CD4-positive, alpha-beta T cell treated with Interleukin-12 subunit alpha and Interleukin-12 subunit beta, for 1 hour (primary cell): ENCODE measurements at places on chromosomes 11 and 22.

GRCh38 chr11:34978236-34979191, 62.1 kb downstream of the PDHX start:
- DNase-seq: no peak

GRCh38 chr11:118132385-118133151, 20.1 kb downstream of the SCN4B start:
- no peak for DNase-seq

- DNase-seq: no peak
Observed at GRCh38 chr11:69921128-69922014, 102.2 kb upstream of the FGF3 start.

- DNase-seq: no peak
Observed at GRCh38 chr11:104051778-104052177, 15.3 kb downstream of the DDI1 start.

GRCh38 chr11:72721689-72722049, 30.5 kb downstream of the ARAP1 start:
- peak; percentile 55 for DNase-seq

GRCh38 chr11:36162883-36163434, 126.3 kb downstream of the COMMD9 start:
- DNase-seq: no peak

DNA sequence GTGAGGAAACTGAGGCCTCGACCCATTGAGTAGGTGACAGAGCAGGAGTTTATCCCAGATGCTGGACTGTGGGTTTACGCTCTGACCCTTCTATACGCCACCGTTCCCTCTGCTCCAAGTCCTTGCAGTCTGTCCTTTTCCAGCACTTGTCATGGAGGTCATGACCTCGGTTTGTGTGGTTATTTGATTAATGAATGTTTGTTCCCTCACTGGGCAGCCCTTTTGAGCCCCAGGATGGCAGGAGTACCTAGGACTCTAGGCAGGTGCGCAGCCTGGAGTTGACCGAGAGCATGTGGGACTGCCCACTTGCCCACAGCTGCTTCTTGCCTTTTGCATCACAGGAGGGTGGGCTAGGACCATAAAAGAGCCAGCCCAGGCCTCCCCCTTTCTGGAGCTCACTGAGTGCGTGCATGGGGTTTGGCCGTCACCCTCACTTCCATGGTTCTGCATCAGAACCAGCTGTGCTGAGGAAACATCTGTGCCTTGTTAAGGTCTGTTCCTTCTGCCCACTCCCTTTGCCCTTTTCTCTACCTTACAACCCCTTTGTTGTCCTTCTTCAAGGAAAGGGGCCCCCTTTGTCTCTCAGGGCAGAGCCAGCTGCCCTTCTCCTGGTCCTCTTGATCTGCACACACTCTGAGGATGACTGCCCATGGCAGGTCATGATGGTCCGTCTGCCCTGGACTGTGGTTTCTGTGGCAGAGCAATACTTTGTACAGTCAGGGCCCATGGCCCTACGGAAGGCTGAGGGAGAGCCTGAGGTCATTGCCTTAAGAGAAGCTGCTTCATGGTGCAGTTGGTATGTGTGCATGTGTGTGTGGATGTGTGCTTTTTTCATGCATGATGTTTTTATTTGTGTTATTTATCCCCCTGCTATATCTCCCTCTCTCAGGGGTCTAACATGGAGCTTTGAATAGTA, 38.2 kb downstream of the BMAL1 start:
- DNase-seq: no peak

DNA sequence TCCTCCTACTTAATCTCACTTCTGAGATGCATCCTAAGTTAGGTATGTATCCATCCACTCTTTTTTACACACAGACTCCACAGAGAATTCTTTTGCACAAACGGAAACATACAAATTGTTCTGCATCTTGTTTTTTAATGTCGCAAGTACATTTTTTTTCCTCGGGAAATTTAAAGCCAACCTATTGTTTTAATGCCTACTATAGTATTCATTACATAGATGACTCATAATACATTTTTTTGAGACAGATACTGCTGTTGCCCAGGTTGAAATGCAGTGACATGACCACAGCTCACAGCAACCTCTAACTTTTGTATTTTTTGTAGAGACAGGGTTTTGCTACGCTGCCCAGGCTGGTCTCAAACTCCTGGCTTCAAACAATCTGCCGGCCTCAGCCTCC, 90.8 kb upstream of the TMEM45B start:
- DNase-seq: no peak

DNA sequence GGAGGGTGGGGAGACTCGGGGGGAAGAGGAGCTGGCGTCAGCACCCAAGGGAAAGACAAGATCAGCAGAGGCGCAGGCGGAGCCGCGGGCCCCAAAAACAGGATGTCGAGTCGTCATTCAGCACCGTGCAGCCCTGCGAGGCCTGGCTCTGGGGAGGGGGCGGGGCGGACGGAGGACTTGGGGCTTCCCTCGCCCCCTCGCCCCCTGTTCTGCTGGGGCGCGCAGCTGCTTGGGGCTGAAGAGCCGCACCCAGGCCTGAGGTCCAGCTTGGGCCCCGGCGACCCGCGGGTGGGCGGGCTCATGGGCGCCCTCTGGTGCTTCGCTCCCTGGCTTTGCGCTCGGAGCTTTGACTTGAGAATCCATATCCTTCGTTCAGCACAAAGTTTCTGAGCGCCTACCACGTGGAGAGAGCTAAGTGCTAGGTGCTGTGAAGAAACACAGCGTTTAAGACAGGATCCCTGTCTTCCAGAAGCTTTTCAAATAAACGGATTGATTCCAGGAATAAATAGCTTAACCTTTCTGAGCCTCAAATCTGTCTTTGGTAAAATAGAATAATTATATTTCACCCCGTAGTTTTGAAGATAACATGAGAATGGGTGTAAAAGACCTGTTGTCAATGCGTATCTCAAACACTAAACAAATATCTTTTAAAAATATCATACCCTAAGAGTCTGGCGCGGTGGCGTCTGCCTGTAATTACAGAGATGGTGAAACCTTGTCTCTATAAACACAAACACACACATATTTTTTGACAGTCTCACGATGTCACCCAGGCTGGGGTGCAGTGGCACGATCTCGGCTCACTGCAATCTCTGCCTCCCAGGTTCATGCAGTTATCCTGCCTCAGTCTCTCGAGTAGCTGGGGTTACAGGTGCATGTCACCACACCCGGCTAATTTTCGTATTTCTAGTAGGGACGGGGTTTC, 929 bp upstream of the RHOG start:
- peak; percentile 95 for DNase-seq

GRCh38 chr11:12397931-12398334, 20.6 kb downstream of the PARVA start:
- DNase-seq: no peak

- DNase-seq: no peak
Observed at GRCh38 chr11:41536021-41536568, 76.6 kb upstream of the LRRC4C start.

- no peak for DNase-seq
Observed at GRCh38 chr11:75334976-75335375, 16.5 kb downstream of the ARRB1 start.

DNA sequence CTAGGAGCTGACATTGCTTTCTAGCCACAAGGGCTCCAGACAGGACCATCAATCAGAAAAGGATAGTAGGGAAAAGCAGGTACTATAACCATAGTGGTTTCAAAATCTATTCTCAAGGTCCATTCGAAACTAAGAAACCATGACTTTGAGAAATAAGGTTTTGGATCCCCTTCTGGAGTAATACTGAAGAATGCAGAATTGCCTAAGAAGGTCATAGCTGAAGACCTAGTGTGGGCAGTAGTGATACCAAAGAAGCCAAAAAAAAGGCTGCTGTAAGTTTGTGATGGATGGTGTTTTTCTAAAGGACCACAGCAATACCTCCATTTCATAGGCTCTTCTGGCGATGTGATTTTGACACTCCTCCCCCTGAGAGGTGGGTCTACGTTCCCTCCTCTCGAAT, 163.1 kb downstream of the MAML2 start:
- no peak for DNase-seq

- no peak for DNase-seq
Observed at GRCh38 chr11:103920449-103920848, 116.0 kb upstream of the DDI1 start.
